CD4-positive, alpha-beta T cell treated with Interleukin-10 for 1 hour (primary cell): ENCODE measurements at places on chromosomes 7 and 10.
A peak's percentile ranks its signal among the peaks of the same experiment; 100 is the strongest.

DNA sequence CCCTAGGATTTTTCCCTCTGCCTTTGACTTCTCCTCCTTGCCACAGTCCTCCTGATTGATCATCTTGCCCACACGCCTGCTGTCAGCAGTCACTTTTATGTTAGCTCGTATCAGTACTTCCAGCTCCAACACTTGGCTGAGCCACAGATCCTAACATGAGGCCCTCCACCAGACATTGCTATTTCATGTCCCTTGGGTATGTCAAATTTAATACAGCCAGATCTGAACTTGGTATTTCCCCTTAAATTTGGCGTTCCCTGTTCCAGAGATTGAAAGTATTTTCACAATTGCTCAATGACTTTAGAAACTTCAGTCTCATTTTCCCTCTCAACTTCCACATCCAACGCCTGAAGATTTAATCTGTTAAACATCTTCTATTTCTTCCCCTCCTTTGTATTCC, 140.4 kb downstream of the RNLS start:
- no peak for DNase-seq

DNA sequence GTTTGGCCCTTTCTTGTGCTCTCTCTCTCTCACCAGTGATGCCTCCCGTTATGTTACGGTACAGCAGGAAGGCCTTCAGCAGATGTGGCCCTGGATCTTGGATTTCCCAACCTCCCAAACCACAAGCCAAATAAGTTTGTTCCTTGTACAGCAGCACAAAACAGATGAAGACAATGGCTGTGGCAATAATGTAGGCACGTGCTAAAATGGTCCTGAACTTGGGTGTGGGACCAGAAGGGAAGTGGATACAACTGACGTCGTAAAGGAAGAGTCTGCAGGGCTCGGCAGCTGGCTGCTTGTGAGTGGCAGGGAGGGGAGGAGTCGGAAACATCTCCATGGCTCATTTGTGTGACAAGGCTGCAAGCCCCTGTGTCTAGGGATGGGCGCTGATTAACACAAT, 26.8 kb downstream of the PROSER2 start:
- peak; percentile 9 for DNase-seq

GRCh38 chr7:20083781-20084180, 133.4 kb downstream of the MACC1 start:
- no peak for DNase-seq

DNA sequence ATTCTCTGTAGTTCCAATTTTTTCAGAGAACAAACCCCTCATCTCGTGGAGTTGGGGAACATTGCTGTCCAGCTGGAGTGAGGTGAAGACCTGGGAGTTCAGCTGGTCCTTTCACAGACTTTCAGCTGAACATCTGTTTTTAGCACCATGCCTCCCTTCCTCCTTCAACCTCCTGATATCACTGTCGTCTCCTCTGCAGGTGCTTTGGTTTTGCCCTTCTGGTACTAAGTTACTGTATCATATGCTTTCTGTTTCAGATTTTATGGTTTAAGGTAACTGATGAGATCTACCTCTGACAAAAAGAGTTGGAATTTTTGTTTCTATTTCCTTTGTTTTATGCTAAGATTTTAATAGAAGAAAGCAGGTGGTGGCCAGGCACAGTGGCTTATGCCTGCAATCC, 102.9 kb downstream of the ZNF438 start:
- no peak for DNase-seq

DNA sequence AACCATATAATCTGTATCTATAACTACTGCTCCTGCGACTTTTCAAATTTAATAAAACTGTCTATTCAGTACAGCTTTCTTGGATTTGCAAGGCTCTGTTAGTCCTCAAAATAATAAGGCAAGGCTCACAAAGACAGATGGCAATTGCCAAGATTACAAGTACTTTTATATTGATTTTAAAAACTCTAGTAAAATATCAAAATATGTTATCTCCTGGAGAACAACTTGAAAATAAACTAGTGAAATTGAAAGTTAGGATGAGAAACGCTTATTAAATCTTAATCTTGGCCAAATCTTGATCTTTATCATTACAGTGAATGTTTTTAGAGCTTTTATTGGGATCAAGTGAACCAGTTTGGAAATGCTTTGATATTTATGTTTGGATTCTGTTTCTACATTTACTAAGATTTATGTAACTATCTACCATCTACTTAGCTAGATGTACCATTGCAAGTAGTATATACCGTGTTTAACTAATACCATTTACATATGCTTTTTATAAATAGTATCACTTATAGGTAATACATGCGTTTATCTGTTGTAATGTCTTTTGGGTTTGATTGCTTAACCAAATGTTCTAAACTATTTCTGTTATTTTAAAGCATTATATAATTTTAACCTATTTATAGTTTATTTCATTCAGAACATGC, 70.0 kb downstream of the CABCOCO1 start:
- no peak for DNase-seq

DNA sequence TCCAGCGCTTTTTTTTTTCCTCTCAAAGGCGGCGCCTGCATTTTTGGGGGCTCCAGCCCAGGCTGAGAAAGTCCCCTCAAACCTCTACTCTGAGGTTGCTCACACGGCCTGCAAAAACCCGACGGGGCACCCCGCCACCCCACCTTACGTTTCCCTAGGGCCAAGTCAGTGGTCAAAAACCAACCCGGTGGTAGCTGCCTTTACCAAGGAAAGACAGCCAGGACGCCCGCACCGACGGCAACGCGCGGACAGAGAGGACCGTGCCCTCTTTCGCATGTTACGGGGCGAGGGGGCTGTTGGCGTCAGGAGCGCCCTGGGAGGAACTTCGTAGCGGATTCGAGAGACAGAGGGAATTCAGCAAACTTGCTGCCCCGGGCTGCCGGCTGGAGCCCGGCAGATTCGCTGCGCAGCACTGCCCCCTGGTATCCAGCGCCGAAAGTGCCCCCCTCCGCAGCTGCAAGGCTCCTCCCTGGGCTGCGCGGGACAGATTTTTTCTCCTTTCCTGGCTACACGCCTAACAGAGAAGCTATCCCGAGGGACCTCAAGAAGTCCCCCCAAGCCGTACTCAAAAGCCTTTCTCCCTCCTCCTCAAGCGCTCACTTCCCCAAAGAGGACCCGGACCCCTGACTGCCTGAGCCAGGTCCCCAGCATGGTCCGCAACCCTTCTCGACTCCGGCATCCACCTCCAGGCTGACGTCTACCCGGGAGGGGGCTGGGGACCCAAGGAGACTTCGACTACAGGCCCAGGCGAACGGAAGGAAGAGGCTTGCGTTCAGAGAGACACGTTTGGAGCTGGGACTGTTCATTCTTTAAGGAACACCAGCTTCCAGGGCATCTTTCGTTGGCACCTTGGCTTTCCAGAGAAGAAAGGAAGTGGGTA, 27.7 kb upstream of the VAX1 start:
- no peak for DNase-seq

DNA sequence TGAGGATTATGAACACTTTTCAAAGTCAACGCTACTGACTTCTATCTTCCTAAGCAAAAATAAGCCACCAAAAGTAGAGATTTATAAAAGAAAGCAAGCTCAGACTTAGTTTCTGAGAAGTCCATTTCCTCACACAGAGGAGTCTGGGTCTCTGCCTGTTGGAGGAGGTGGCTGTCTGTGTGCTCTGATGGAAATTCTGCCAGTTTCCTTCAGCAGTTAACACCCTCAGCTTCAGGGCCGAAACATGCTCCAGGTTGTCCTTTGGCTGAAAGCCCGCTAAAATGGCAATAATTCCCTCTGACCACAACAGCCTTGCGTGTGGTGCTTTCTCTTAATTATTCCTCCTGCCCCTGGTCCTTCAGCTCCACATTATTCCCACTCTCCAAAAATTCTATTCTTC, 127.8 kb upstream of the LAMB4 start:
- no peak for DNase-seq

DNA sequence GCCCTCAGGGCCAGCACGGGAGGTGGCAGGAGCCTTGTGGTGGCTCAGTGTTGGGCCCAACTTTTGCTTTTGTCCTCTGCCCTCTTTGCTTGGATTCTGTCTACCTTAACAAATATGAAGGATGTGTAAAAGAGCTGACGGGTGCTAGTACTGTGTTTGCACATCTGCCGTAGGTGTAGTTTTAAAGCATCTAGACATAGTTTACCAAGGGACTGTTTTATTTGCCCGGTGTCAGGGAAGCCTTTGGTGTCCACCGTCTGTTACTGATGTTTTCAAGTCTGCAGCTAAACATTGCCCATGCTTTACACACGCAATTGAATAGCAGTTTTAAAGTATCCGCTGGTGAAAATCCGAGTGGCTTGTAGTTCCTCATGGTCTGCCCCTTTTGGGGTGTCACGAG, 87.8 kb downstream of the DYNC2I1 start:
- no peak for DNase-seq

- no peak for DNase-seq
These were observed 80.0 kb downstream of the RBM33 start for GRCh38 chr7:155724327-155725005.

DNA sequence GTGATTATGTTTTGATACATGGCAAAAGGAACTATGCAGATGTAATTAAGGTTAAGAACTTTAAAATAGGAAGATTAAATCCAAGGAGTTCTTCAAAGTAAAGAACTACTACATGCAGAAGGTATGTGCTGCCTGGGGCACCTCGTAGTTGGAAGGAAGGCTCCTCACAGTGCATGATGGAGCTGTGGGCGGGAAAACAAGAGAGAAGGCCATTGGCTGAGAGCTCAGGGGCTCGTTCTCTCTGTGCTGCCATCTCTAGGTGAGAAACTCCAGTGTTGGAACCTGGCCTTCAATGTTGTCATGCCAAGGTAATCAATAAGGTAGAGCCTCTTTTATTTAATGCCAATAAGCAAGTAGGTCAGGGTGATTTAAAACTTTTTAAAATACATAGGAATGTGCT, 391.4 kb upstream of the ETV1 start:
- DNase-seq: no peak

- no peak for DNase-seq
These were observed 43.5 kb upstream of the SLC35G1 start for GRCh38 chr10:93850031-93851015.

DNA sequence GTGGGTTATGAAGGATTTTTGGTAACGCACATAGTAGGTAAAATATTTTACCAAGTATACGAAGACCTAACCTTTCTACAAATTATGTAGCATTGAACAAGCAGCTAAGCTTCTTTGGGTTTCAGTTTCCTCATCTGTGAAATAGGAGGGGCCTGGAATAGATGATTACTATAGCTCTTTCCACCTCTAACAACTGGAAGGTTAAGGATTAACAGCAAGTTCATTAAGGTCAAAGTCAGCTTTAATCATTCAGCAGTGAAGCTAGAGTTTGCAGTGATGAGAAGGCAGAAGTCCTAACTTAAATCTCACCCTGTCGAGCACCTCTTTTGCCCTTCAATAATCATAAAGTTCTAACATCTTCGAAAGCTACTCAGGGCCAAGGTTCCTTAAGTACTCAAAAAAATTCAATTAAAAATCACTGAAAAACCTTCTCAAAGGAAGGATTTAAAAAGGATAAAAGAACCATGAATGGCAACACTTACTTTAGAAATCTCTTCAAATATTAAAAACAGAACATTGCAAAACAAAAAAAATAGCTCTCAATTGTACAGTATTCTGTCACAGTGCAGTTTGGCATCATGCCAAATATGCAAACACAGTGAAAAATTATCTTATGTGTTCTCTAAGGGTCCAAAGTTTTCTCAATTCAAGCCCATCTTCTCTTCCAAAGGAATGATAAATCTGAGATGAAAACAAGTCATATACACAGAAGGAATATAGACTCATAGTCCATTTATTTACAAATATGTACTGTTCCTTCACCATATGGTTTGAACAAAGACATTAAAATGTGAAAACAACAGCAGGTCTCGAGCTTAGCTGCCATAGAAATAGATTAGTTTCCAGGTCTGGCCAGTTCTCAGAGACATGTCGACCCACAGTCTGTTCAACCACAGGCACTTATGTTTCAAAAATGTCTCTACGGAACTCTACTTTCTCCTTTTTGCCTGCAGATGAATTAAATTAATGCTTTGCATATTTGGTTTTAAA, 152.0 kb upstream of the SLC13A1 start:
- DNase-seq: no peak

- peak; percentile 9 for DNase-seq
These were observed 14.5 kb downstream of the SRGN start for GRCh38 chr10:69102440-69102839.

GRCh38 chr7:121328508-121329190, at the start of gene WNT16:
Gene WNT16, plus strand, starts transcription at chr7:121329000. Its CDS starts 293 bp downstream, at chr7:121329293.
- DNase-seq: no peak

GRCh38 chr7:135644154-135644553, 18.2 kb upstream of the STMP1 start:
- no peak for DNase-seq

DNA sequence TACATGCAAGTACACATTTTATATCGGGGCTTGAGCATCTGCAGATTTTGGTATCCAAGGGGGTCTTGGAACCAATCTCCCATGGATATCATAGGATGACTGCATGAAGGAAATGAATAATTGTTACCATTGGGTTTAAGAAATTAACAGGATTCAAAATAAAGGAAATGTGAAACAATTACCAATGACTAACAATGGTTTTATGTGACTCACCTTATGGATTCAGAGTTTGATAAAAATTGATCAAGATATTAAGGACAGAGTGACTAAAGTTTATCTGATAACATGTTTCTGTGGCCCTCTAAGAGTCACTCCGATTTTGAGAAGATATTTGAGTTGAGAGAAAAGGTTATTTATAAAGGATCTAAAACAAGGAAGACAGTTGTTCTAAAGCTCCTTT, 93.0 kb upstream of the ODAD2 start:
- no peak for DNase-seq

- DNase-seq: no peak
These were observed 603.4 kb downstream of the SORCS1 start for GRCh38 chr10:106560925-106561640.

DNA sequence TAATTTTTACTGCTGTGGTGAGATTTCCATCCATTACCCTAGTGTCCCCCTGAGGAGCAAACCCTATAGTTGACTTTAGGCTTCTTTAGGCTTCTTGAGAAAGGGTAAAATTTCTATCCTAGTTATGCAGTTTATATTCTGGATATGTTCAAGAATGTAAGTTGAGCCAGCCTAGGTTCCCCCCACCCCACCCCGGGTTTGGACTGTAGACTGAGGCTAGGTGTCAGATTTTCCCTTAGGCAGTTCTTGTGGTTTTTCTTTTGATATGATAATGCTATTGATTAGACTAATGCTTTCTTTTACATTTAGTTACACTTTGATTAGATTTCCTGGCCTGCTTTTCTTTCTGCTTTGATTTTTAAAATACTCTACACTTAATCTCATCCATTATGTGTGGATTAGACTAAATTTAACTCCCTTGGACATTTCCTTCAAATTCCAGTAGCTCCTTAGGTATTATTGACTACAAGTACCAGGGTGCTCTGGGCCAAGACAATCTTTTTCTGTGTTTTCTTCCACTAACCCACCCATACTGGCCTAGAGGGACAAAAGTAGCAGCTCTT, 37.7 kb downstream of the NRF1 start:
- no peak for DNase-seq

GRCh38 chr7:44748948-44749731, 493 bp downstream of the ZMIZ2 start:
- no peak for DNase-seq
